Stimulated activated CD8-positive, alpha-beta memory T cell treated with anti-CD3 and anti-CD28 coated beads, Interleukin-4, amount 100 ng/mL, for 1 hour (primary cell): ENCODE measurements at places on chromosomes 5 and 9.

DNA sequence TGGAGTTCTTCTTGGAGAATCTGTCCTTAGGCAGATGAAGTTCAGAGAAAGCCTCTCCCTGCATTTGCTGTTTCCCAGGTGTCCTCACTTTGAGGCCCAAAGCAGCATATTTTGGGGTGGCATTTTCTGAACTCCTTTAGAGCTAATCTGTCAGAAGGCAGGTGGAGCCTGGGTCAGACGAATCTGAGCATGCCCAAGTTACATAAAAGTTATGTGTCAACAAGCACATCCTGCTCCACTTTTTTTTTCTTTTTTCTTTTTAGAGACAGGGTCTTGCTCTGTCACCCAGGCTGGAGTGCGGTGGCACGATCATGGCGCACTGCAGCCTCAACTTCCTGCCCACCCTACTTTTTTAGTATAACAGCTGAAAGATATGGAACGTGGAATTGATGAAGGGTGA lies 41.3 kb upstream of the HSPA9 start:
- DNase-seq = no peak

GRCh38 chr5:136563489-136563888 lies 198.1 kb upstream of the TRPC7 start:
- DNase-seq = no peak

GRCh38 chr9:32395510-32396216 lies 11.2 kb downstream of the ACO1 start:
- no peak for DNase-seq

GRCh38 chr9:71716138-71716909 lies 52.0 kb downstream of the CEMIP2 start:
- DNase-seq = no peak

DNA sequence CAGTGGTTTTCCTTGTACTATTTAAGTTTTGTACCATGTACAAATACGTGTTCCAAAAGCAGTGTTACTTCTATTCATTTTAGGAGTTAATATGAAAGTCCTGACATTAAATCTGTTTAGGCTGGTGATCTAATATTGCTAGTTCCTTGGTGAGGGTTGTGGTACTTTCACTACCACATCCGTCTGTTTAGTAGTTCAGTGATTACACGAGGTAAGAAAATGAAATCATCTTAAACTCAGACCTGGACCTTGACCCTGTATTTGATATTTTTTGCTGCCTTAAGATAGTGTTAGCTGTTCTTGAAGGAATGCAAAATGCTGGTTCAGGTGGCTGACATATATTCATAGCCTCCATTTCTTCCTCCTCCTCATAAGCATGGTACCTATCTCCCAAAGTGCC lies 50.3 kb downstream of the MTAP start:
- DNase-seq = no peak

DNA sequence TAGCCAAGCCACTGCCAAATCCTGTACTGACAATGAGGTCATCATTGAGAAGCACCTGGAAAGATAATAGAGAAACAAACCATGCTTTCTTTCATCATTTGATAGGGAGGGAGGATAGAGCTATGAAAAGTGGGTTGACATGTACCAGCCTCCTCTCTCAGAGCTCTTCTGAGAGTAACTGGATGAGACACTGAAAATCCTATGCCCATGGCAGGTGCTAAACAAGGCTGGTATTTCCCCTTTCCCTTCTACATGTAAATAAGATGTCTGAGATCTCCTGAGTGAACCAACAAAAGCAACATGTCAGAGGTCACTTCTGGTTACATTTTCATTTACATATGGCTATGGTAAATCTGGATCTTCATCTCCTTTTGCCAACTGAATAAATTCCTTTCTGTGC lies 45.3 kb upstream of the TRAF1 start:
- no peak for DNase-seq

DNA sequence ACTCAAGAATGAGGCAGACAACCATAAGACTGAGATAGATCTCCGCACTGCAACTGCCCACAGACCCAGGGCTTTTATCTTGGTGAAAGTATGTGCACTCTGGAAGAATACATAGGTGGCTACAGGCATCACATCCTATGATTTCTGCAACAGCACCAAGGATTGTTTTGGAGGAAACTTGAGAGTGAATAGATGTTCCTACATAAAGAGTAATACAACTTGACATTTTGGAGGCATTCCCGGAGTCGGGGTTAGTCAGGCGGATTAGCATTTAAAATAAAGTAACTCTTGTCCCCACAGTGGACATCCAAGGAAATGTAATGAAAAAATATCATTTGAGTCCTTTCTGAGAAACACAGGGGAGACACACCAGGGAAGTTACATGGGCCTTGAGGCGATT lies 26.7 kb downstream of the TMEM174 start:
- DNase-seq = no peak

GRCh38 chr5:150778088-150778516 lies 455 bp upstream of the SMIM3 start:
- no peak for DNase-seq

- no peak for DNase-seq
Observed at GRCh38 chr9:101365181-101365580, 19.6 kb downstream of the BAAT start.

GRCh38 chr9:70466976-70467561 lies 52.6 kb upstream of the KLF9 start:
- DNase-seq = no peak

DNA sequence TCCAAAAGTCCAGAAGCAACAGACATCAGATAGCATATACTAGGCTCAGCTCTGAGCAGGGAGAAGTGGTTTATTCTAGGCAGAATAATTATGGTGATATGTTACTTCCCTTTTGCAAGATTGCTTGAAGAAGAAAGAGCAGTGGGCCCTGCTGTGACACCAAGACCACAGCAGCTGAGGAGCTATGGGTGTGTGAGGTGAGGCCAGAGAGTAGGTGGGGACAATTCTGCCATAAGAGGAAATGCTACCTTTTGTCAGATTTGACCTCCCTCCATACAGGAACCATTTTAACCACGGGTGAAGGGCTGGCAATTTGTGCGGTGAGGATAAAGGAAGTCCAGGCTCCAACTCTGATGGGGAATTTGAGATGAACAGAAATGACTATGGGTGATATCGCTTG lies 51.3 kb downstream of the TNFSF15 start:
- no peak for DNase-seq

GRCh38 chr9:1879501-1879900 lies 135.6 kb upstream of the SMARCA2 start:
- no peak for DNase-seq

DNA sequence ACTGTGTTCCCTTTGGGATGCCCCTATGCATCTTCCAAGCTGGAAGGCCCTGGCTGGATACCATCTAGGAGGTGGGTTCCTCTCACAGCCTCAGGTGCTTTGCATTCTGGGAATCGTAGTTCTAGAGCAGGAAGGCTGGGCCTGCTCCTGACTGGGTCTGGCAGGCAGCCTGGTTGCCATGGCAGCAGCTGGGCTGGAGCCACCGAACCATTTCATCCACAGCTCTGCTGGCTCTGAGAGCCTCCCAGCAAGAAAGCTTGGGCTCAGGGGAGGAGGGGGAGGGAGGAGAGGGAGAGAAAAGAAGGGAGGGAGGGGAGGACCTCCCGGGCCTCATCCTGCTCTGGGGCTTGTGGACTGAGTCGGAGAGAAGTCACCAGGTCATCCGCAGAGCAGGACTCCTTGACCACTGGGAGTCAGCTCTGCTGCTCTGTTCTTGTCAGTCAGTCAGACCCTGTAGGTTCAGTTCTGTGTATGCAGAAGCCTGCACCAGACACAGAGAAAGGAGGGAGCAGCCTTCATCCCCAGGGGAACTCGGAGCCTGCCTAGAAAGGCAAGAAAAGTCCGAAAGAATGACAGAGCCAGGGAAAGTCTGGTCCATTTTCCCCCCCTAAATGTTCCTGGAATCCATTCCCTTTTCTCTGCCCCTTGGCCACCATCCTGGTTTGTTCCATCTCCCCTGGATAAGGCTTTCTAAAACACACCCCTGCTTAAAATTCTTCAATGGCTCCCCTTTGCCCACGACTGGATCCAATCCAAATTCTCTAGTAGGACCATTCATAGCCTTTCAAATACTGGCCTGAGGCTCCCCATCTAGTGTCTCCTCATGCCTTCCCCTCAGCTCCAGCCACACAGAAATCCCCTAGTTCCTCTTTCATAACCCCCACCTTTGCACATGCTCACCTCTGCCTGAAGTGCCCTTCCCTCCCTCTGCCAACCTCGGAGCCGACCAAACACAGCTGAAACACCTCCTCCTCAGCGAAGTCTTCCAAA lies 65.4 kb upstream of the ARAP3 start:
- DNase-seq = no peak

DNA sequence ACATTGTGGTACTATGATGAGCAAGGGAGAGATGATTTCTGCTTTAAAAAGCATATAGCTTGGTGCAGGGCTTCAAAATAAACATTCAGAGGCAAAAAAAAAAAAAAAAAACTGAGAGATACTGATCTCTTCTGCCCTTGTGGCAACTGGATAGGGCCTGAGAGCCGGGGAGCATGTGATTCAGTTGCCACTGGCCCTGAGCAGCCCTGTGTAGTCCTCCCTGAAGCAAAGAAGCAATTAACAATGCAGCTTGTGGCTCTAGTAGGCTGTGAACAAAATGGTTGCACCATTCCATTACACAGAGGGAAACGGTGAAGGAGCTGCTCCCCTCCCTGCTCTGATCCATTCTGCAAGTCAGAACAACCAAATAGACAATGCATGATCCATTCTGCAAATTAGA lies 347.5 kb upstream of the DAB2 start:
- DNase-seq = no peak

DNA sequence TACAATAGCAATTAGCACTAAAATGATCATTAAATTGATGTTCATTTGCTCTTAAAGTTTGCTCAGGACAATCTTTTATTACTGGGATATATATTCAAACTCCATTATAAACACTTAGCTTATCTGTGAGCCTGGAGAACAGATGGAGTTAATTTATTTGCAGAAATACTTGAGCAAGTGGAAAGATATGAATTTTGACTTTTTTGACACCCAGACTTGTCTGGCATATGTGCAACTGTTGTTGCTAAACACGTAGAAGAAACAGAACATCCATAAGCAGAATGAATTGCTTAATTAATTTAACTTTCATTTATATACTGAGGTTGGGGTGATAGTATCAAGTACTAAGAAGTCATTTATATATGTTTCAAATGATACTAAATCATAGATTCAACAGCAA lies 820.7 kb upstream of the TYRP1 start:
- DNase-seq = no peak

DNA sequence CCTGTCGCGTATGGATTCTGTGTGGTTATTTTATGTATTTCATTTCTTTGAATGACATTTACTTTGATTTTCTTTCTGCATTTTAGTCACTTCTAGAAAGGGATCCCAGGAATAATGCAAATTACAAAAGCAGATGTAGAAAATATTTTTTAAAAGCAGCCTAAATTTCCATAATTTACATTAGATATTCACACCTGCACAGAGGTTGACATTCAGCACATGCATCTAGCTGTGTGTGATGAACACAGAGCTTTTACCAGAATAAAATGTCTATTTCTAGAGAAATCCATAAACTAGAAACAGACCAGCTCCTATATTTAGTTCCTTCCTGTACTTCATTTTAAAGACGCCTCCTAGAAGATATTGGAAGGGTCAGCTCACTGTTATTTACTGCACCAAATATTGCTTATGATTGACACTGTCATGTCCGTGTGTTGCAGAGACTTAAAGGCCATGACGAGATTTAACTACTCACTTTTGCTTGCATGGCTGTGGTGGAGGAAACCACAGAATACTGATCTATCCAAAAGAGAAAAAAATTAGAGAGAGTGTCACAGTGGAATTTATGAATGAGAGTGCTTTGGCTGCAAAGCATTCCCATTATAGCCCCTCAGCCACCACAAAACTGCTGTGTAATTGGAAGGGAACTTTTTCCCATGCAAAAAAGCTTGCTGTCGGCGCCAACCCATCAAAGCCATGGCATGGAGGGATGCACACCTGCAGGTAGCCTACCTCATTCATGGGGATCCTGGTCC lies 58.1 kb downstream of the EBF1 start:
- no peak for DNase-seq

- DNase-seq = no peak
Observed at GRCh38 chr9:93668261-93668871, 92.0 kb downstream of the PHF2 start.
